ENCODE measurements at places on chromosomes 1 and 21. TPM values are rescaled to one million over a fixed set of nuclear protein-coding genes. Genes with fewer than 3 reads are reported as not detected.

Gene TRIM17
- total RNA-seq, result 1.9 TPM

Gene ALPL
- 1.5 TPM for total RNA-seq

Gene TRNP1
- 7.1 TPM for total RNA-seq

Gene CRYAA
- total RNA-seq, result not detected

Gene C1orf116
- 6.2 TPM for total RNA-seq

Gene PLPP3
- 256 TPM for total RNA-seq

Gene SPRR2B
- not detected for total RNA-seq

Gene RIPPLY3
- not detected for total RNA-seq

Gene PGLYRP4
- total RNA-seq, result not detected

Gene OLFML3
- total RNA-seq, result 206 TPM

Gene CDK18
- 3.5 TPM for total RNA-seq
